WERI-Rb-1 (cell line): ENCODE measurements at places on chromosomes 1 and 21.

- DNase-seq: no peak
These were observed 59.9 kb downstream of the WARS2 start for GRCh38 chr1:119080586-119080985.

GRCh38 chr1:230391776-230392535, 34.2 kb downstream of the PGBD5 start:
- peak; percentile 56 for DNase-seq

- DNase-seq: no peak
These were observed 81.9 kb downstream of the GALNT2 start for GRCh38 chr1:230148768-230149469.

- no peak for DNase-seq
These were observed 1598.9 kb downstream of the PLA2G4A start for GRCh38 chr1:188427642-188428041.

- DNase-seq: no peak
These were observed 21.9 kb downstream of the RGS2 start for GRCh38 chr1:192830595-192831246.

GRCh38 chr1:166814611-166815010, 24.7 kb upstream of the POGK start:
- DNase-seq: no peak

- no peak for DNase-seq
These were observed 152.5 kb downstream of the TIAM1 start for GRCh38 chr21:31191553-31191952.

DNA sequence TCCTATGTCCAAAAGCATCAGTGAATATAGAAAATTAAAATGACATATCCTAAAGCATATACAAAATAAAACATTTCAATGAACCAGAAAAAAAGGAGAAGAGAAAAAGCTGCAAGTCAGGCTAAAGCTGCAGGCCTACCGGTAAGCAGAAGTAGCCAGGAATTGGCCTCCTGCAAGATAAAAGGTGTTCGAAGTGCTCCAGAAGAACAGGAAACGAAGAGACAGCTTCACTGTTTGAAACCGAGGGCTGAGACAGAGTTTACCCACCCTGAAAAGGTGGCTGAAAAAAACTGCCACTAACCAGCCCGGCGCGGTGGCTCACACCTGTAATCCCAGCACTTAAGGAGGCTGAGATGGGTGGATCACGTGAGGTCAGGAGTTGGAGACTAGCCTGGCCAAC, 37.4 kb downstream of the NSL1 start:
- no peak for DNase-seq

DNA sequence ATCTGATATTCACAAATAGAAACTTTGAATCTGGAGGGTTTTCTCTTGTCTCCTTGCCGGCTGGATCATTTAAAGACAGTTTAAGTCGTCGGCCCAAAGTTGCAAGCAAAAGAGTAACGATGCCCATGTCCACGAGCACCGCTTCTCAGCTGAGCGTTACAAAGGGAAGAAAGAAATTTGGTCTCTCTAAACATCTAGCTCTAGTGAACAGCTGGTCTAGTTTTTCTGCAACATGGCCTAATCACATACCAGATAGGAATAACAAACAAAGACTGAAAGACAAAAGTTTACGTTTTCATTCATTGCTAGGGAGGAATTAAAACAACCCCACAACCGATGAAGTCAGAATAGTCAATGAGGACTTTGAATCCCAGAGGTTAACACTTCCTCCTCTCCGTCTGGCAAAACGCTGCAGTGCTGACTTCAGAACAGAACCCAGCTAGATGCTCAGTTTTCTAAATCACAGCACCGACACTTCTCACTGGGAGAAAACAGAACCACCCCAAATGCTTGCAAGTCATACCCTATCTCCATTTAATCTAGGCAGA, 69.4 kb downstream of the NTPCR start:
- no peak for DNase-seq

- no peak for DNase-seq
These were observed 19.7 kb upstream of the FASLG start for GRCh38 chr1:172638885-172639831.

DNA sequence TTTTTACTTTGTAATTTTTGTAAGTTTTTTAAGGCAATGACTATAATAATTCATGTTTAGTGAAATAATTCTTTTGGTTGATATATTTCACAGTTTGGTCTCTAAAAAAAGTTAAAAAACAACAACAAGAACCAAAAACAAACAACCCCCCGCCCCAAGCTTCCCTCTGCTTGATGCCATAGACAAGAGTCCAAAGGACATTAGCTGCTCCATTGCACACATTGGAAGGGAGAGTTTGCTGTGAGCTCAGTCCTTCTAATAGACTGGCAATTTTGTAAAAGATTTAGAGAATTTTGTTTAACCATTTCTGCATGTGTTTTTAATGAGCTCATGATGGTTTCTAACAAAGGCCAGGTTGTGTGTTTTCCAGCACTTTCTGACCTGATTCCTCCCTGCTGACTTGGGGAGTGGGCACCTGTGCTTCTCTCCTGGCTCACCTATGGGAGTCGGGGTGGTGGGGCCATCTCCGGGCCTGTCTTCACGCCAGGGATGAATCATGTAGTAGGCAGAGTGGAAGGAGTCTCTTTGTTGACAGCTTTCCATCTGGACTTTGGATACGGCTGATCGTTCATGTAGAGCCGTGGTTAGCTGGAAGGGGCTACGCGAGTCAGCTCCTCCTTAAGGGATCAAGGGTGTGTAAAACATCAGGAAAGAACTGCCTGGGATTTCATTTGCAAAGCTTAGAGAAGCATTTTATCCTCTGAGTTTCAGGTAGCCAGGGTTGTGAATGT, 14.1 kb downstream of the ZBTB18 start:
- DNase-seq: peak; percentile 46

DNA sequence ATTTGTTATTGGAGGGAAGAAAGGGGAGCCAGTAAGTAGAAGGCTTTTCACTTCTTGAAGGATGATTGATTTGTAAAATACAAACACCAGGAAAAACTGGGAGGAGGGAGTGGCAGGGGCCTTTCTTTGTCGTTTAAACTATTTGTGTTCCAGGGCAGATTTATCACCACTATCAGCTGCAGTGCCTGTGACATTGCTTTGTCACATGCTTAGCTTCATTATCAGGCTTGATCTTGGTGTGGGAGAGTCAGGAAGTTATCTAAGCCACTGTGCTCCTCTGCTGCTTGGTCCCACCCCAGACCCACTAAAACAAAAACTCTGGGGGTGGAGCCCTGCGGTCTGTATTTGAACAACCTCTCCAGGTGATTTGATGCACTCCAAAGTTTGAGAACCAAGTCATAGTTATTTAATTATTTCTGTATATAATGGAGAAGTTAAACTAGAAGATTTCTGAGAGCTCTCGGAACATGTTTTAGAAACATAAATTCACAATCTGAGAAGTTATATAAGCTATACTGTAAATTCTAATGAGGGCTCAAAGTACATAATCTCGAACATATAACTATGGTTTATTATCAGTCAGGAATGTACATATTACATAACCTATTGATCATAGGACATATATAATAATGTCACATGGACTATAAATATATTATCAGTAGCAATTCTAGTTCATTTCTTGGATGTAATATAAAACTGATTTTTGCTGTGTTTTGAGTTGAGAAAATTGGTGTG, 87.9 kb downstream of the CDC14A start:
- no peak for DNase-seq

- DNase-seq: no peak
These were observed 11.6 kb upstream of the CTBS start for GRCh38 chr1:84585803-84586202.

DNA sequence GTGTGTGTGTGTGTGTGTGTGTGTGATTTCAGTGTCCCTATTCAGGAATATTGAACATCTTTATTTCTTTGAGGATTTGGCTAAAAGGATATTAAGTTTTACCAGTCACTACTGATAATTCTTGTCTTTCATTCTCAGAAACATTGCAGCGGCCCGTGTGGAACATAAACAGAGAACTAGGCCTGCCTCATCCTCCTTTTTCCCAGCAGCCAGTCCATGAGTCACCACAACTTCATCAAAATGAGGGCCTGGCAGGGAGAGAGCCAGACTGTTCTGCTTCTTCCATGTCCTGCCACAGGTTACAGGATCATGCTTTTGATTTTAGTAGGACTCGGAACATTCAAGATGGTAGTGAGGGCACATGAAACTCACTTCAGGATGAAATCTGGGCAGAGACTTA, 50.7 kb downstream of the LRIG2 start:
- no peak for DNase-seq

DNA sequence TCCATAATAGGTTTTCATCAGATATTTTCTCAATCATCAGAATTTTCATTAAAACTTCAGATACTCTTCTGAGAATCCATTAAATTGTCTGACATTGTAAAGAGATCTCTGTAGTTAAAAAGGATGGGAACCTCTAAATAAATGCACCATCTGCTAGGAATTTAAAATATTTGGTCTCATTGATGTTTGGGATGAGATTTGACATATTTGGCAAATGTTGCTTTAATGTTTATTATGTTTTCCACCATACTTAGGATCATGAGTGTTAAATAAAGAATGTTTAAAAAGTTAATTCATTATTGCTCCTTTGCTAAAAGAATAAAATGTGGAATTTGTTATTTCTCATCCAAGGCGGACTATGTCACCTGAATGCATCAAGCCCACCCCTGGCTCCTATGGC, 85.5 kb upstream of the VANGL1 start:
- no peak for DNase-seq

- DNase-seq: no peak
These were observed 13.0 kb downstream of the DOP1B start for GRCh38 chr21:36169470-36170128.

DNA sequence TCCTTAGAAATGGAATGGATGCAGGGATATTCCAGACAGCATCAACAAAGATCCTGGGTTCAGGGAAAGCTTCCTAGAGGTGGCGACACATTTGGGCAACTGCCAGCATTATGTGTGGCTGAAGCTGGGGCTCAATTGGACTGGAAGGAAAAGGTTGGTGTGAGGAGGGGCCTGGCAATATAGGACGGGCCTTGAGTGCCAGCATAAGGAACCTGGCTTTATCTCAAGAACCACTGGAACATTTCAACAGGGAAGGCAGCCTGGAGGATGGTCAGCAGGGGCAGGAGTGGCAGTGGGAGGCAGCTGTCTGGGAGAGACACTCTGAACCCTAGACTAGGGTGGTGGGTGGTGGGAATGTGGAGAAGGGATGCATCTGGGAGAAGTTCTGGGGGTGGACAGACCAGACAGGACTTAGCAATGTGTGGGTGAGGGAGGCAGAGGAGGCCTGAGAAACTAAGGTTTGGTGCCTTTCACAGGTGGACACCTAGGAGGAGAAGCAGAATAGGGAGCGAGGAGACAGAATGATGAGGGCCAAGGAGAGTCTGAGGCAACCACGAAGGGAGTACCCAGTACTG, 3.5 kb downstream of the SH3BGRL3 start:
- DNase-seq: no peak

DNA sequence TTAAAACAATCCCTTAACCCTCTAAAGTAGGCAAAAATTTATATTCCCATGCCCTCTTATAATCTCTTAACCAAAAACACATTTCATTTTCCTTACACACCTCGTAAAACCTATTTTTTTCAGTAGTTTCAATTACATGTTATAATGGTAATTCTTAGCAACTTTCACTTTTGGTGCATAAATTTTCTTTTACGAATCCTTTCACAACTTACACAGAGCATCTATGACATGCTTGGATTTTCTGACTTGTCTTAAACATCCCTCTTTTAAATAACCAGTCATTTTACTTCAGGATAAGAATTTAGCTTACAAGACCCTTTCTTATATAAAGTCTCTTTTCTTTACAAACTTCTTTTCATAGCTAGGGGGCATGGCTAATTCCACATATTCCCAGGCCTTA, 8.9 kb upstream of the MRPL55 start:
- no peak for DNase-seq

DNA sequence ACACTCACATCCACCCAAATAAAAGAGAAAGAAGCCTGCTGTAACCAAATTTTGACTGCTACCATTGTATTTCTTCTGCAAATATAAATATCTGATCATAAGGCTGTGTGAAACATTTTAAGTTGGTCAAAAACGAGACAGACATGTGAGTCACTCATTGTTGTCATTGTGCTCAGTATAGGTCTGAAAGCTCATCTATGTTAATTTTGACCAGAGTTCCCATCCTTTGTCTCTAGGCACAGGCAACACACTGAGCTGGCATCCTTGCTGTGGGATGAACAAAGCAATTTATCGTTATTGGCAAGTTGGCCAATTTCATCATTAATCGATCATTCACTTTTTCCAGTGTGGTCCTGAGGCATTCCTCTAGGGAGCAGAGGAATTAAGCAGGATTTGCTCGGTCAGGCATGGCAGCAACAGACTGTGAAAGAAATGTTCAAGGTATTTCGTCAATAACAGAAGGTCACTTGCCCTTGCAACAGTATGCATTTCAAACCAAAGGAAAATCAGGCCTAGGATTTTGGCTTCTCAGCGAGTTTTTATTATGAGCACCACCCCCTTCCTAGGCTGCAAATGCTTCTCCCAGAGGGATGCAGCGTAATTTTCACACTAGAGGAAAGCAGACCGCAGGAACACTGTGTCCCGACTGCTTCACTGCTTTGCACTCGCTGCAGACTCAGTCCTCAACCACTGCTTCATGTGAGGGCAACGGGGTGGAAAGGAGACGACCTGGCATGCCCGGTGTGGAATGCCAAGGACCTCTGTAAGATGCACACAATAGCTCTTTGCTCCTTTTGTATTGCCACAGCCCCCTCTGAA, 87.9 kb upstream of the SMYD2 start:
- peak; percentile 51 for DNase-seq

GRCh38 chr1:153805042-153805745, 30.0 kb downstream of the SLC27A3 start:
- DNase-seq: no peak

GRCh38 chr1:184053881-184054280, 2.4 kb downstream of the TSEN15 start:
- no peak for DNase-seq

DNA sequence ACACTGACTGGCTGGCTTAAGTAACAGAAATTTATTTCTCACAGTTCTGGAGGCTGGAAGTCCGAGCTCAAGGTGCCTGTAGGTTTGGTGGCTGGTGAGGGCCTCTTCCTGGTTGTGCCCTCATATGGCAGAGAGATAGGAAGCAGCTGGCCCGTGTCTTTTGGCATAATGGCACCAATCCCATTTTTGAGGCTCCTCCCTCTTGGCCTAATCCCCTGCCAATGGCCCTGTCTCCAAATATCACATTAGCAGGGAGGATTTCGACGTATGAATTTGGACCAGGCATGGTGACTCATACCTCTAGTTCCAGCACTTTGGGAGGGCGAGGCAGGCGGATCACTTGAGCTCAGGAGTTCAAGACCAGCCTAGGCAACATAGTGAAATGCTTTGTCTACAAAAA, 37.4 kb downstream of the AGPAT3 start:
- DNase-seq: no peak
